Left ventricle myocardium inferior (tissue), 1 donor: ENCODE measurements at places on chromosomes 3 and 15.
A peak's percentile ranks its signal among the peaks of the same experiment; 100 is the strongest.

DNA sequence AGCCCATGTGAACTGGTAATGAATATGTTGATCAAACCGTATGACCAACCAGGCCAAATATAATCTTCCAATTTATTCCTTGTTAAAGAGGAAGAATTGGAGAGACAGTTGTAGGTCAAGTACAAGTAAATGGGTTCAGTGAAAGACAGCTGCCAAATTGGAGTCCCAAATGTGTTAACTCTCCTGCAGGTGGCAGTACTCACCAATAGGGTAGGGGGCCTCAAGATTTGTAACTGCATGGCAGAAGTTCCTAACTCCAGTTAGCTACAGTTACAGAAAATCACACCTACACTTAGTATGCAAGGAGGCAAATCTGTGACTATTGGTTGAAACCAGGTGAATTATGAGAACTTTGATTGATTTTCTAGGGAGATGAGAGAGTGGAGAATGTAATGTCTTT, 278.0 kb downstream of the ZBBX start:
- DNase-seq: no peak

GRCh38 chr15:74006774-74007639, 12.5 kb downstream of the PML start:
- no peak for DNase-seq

- DNase-seq: no peak
Measured at GRCh38 chr3:71930056-71930991, 145.4 kb upstream of the PROK2 start.

DNA sequence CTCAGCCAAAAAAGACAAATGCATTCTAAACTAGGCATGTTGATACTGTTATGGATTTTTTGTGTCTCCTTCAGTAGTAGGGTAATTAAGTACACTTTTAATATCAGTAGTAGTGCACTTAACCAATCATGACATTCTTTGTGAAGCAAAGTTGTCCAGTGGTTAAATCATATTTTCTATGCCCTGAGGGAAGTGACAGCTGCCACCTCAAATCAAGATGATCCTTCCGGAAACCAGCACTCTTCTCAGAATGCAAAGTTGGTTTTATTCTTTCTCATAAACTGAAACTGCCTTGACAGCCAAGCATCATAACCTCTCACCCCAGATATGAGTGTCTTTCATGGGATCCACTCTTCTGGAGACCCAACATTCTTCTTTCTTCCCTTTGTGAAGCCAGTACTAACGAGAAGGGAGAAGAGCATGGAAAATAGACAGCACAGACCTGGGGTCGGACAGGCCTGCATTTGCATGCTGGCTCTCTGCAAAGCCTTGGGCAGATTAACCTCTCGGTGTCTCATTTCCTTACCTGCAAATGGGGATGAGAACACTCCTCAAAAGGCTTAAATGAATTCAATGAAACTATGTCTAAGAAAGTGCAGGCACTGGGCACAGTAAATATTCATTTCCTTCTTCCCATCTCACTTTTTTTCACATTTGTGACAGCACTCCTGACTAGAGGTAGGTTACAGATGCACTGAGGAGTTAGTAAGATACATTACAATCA, 13.2 kb downstream of the AAGAB start:
- no peak for DNase-seq

- DNase-seq: peak; percentile 85
Measured at GRCh38 chr3:126180477-126181397, at the start of gene ALDH1L1. ALDH1L1 (minus strand) TSS chr3:126180586; CDS start chr3:126160979, 19,607 bp downstream.

DNA sequence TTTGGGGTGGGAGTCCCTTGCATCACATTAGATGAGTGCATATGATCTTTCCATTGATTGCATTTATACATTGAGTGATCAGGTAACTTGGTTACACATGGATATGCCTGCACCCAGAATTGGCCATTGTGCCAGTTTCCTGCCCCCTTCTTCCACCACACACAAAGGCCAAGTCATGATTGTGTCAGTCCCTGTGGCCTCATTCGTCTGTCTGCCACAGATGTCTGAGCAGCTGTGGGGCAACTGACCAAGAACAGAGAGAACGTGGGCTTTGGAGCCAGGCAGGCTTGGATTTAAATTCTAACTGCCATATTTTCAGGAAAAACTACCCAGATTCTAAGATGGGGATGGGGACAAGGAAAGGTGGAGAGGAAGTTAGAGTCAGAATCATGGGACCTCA, 27.0 kb downstream of the CCNL1 start:
- DNase-seq: no peak

DNA sequence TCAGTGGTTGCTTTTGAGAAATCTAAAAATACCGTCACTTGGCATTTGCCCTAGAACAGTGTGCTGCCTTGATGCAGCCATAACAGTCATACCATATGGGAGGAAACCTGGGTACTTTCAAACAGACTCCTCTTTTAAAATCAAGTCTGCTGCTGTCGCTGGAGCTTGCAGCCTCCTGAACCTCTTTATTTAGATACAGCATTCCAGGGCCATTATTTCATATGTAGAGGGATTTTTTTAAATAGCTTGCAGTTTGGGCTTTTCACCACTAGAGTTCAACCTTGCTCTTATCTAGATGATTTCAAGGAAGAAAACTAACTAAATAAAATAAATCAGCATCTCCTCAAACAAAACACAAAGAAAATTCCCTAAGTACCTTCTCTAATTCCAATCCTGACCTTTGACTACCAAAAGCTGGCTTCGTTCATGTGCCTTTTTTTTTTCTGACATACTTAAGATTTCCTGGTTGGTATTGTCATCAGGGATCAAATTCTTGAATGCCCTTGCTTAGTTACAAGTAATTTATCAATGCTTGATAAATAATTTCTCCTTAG, 111.6 kb downstream of the KBTBD8 start:
- DNase-seq: no peak

- DNase-seq: no peak
Measured at GRCh38 chr3:30871720-30872119, 22.7 kb downstream of the GADL1 start.

GRCh38 chr3:21170964-21171363, 580.0 kb downstream of the ZNF385D start:
- no peak for DNase-seq

GRCh38 chr15:49706805-49707204, 86.0 kb downstream of the DTWD1 start:
- DNase-seq: no peak

GRCh38 chr15:56910801-56911200, 7.6 kb upstream of the TCF12 start:
- DNase-seq: no peak

DNA sequence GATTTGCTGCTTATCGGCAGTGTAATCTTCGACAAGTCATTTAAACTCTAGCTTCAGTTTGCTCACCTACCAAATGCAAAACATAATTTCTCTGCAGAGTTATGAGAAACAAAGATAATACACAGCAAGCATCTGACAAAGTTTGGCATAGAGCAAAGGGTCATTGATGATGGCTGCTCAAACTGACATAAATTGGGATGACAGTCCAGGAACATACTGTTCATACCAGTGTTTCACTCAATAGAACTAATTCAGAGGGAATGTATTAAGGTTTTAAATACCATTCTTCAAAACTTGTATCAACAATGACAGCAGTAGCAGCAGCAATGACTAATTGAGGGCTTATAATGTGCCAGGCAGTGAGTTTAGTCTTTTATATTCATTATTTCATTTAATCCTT, 137.6 kb downstream of the SPATA16 start:
- DNase-seq: no peak

GRCh38 chr15:66651913-66652642, 50.0 kb upstream of the SMAD6 start:
- DNase-seq: no peak

GRCh38 chr15:91072161-91072560, 27.9 kb upstream of the SV2B start:
- no peak for DNase-seq

DNA sequence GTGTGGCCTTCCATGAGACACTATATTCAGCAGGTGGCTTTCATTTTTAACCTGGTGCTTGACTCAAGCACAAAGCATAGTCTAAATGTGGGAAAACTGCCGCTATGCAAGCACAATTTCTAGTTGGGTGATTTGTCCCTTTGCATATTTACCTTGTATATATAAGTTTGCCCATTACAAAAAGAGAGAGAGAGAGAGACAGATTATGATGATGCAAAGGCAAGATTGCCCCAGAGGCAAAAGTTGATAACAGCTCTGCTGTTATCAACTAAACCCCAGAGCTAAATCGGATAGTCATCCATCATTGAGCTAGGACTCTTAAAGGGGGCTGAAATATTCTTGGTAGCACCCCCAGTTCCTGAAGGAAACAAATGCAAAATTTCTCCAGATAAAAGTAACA, 141.5 kb downstream of the AQP9 start:
- no peak for DNase-seq

DNA sequence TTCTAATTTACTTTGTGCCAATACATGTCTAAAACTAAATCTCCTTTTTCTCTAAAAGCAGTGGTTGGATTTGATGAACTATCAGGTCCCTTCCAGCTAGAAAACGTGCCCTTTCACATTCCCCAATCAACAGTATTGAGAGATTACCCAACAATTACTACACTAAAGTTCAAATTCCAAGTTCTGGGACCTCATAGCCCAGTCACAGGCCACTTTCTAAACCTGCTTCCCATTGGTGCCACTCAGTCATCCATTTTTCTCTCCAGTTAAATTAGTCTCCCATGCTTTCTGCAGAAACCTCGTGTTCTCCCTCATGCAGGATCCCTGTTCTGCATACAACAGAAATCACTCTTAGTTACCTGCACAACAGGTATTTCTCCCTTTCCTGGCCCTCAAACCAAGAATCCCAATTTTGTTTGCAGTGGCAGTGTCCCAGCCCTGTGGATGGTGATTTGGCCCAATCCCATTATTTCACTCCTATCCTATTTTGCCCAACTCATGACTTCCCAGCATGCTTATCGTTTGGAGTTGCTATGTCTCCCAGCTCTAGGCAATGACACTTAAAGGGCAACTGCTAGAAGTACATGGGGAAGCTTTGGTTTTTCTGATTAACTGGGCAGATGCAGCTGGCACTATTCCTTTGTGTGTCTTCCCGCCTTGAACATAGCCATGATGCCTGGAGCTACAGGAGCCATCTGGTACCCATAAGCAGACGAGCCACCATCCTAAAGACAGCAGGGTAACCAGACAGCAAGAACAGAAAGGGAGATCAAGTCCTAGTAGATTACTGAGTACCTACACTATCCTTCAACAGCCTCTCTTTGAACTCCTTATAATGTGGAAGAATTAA, 224.2 kb downstream of the MINAR1 start:
- DNase-seq: no peak
